ENCODE measurements at places on chromosomes 2 and 18. TPM values are rescaled to one million over a fixed set of nuclear protein-coding genes. Genes with fewer than 3 reads are reported as not detected.

Gene MC5R
- total RNA-seq, result not detected

Gene ABHD1
- total RNA-seq, result 0.16 TPM

Gene ABCB11
- under 0.01 TPM for total RNA-seq

Gene MZT2A
- 92.0 TPM for total RNA-seq

Gene LYPD6B
- total RNA-seq, result 0.32 TPM

Gene CERKL
- 0.09 TPM for total RNA-seq

Gene RESP18
- not detected for total RNA-seq

Gene CHST9
- total RNA-seq, result not detected

Gene GKN2
- total RNA-seq, result not detected

Gene ORC2
- total RNA-seq, result 9.2 TPM

Gene ACTG2
- 0.95 TPM for total RNA-seq

Gene EHD3
- 12.8 TPM for total RNA-seq

Gene HOXD1
- total RNA-seq, result not detected

Gene GDF7
- total RNA-seq, result under 0.01 TPM

Gene UPP2
- total RNA-seq, result not detected

Gene HOXD3
- total RNA-seq, result not detected

Gene TNFAIP6
- total RNA-seq, result 37.2 TPM

Gene BCL2
- total RNA-seq, result 0.86 TPM

Gene SOX11
- not detected for total RNA-seq

Gene SNTG2
- not detected for total RNA-seq

Gene SLC19A3
- total RNA-seq, result under 0.01 TPM

Gene POMC
- total RNA-seq, result not detected

Gene RTTN
- total RNA-seq, result 7.4 TPM

Gene DSC1
- not detected for total RNA-seq

Gene ERLEC1
- 43.7 TPM for total RNA-seq

Measured in bronchial smooth muscle cell (primary cell).